GM18507 (cell line): ENCODE measurements at places on chromosomes 5 and 9.
A peak's percentile ranks its signal among the peaks of the same experiment; 100 is the strongest.

DNA sequence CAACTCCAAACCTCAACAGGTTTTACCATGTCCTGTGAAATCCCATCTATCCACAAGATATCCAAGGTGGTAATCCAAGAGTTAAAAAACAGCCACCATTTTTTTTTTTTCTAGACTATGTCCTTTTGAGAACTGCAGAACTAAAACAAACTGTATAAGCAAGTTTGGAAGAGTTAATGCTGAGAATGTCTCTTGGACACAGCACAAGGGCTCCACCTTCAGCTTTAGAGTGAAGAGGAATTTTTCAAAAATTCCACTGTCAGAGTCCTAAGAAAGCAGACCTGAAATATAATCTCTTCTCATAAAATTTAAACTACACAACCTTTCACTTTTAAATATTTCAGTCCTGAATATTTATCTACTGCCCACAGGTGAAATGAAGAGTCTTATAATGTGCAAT, 167.8 kb upstream of the CCNG1 start:
- no peak for DNase-seq

DNA sequence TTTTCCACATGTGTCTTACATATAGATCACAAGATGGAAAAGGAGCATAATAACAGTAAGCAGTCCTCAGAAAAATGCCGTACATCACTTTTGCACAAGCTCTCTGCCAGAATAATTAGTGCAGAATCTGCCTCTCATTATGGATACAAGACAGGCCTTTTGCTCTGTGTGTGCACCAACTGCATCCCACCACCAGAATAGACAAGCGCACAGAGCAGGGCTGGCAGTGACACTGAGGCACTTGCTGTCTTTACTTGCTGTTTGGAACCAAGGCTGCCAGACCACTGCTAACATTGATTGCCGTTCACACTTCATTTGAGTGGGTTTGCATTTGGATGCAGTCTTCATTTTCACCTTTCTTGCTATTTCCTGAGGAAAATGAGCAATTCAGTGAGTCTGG, 741.3 kb downstream of the TLE1 start:
- no peak for DNase-seq

DNA sequence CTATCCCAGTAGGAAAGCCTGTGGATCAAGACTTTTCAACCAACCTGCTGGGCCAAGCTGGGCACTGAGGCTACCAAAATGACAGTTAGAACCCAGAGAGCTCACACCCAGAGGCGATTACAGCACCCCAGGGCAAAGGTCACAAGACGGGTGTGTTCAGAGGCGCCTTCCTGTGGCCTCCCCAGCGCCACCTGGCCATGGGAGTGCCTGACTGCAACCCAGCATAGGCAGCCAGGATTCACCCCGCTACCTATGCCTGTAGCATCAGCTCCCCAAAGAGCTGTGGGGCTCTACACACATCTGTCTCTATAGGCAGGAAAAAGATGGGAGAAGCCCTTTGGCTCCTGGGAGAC, 33.5 kb downstream of the PDGFRB start:
- DNase-seq, result peak; percentile 60

DNA sequence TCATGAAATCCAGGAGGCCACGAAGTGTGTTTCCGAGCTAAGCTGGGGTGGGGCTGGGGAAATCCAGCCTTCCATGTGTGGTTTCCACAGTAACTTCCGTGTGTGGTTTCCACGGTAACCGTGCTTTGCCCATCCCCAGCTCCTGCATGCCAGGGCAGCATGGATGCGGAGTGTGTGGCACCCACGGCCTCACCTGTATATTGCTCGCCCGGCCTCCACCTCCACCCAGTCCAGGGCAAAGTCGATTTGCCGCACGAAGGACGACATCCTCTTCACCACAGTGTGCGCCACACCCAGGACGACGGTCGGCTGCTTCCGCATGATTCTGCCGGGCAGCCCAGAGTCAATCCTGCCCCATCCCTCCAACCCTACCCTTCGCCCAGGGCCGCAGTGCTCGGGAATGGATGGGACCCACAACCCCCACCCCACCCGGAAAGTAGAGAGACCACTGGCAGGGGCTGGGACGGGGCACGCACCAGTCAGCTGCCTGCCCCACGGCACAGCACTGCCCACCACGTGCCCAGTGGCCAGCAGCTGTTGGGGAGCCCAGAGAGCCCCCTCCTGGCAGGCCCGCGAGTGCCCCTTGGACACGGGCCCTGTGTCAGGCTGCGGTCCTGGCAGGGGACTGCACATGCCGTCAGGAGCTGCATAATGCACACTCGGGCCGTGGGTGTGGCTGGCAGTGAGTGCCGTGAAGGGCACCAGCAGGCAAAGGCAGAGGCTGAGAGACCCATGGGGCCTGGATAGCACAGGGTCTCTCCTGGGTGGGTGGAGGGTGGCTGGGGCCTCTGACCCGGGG, 39.0 kb upstream of the NSMF start:
- no peak for DNase-seq

GRCh38 chr5:178627259-178627598, 379 bp upstream of the CLK4 start:
- no peak for DNase-seq

GRCh38 chr5:4627929-4628328, 512.2 kb upstream of the ADAMTS16 start:
- no peak for DNase-seq

DNA sequence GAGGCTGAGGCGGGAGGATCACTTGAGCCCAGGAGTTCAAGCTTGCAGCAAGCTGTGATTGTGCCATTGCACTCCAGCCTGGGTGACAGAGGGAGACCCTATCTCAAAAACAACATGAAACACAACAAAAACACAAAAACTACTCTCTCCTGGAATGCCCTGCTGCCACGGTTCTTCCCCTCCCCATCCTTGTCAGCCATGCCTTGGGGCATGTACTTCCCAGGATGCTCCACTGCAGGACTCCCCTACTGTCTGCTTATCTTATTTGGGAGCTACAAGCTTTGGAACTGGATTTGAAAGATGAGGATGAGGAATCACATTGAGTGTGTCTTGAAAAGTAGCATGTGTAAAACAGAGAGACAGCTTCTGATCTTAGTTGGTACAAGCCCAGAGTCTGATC, 40.1 kb upstream of the KIAA1958 start:
- DNase-seq, result no peak

DNA sequence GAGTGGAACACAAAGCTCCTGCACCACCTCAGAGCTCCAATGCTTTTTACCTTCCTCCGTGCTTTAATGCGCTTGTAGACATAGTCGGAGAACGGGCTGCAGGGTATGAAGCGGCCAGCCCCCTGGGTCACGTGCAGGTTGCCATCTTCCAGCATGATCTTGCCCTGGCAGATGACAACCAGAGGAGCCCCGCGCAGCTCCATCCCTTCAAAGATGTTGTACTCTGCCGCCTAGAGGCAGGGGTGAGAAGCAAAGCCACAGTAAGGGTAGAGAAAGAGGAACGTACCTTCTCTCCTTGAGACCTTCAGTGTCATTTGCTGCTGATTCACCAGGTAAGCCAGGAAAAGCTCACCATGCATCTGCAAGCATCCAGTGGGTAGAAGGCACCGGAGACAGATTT, 112.3 kb downstream of the DPYSL3 start:
- DNase-seq, result no peak

GRCh38 chr9:72305102-72305546, 59.9 kb downstream of the ZFAND5 start:
- DNase-seq, result no peak

GRCh38 chr5:119708076-119708790, 78.9 kb downstream of the FAM170A start:
- DNase-seq, result no peak

DNA sequence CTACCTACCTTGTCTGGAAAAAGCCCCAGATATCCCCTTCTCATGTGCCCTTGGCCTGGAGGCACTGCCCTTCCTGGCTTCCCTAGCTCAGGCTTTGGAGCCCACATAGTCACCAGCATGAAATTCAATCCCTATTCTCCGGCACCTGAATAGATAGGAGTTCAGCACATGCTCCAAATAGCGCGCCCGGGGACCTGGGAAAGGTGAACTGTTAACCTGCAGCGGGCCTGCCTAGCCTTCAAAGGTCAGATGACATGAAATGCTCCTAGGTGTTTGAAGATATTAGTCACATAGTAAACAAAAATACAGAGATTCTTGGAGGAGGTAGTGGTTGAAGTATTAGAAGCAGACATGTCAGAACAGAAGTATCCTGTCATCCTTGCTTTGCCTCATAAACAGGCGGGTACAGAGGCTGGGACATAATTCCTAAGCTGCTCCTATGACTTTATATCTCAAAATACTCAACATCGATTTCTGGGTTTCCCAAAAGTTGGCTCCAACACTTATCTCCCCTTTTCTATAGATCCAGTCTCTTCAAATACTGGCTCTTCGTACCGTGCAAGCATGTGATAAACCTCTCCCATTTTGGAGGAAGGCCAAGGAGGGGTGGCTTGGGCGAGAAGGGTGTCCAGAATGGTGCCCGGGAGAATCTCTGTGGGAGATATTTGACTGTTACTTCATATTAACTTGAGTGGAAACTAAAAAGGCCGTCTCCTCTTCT, 88.0 kb upstream of the ANKH start:
- DNase-seq, result no peak

- DNase-seq, result no peak
Observed at GRCh38 chr5:124310453-124310852, 436.0 kb downstream of the ZNF608 start.

- DNase-seq, result no peak
Observed at GRCh38 chr9:21154018-21154608, 12.3 kb downstream of the IFNA21 start.

- no peak for DNase-seq
Observed at GRCh38 chr9:15729507-15729906, 176.7 kb downstream of the CCDC171 start.

DNA sequence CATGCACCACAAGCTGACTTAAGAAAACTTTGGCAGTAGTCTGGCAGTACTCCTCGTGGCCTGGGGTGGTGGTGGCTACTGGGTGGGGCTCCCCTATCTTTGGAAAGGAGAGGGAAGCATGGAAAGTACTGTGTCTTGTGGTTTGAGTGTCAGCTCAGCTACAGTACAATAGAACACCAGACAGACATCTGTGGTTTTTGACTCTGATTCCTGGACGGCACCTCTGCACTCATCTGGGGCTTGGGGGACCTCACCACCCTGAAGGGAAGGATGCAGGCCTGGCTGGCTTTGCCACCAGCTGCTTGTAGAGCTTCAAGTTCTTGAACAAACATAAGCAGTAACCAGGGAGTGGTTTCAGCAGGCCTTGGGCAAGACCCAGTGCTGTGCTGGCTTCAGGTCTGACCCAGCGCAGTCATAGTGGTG, 40.6 kb downstream of the TNFSF8 start:
- DNase-seq, result no peak

- no peak for DNase-seq
Observed at GRCh38 chr9:8750639-8751051, 951.1 kb upstream of the DMAC1 start.

- DNase-seq, result no peak
Observed at GRCh38 chr5:29277642-29278041, 1915.8 kb upstream of the CDH6 start.

DNA sequence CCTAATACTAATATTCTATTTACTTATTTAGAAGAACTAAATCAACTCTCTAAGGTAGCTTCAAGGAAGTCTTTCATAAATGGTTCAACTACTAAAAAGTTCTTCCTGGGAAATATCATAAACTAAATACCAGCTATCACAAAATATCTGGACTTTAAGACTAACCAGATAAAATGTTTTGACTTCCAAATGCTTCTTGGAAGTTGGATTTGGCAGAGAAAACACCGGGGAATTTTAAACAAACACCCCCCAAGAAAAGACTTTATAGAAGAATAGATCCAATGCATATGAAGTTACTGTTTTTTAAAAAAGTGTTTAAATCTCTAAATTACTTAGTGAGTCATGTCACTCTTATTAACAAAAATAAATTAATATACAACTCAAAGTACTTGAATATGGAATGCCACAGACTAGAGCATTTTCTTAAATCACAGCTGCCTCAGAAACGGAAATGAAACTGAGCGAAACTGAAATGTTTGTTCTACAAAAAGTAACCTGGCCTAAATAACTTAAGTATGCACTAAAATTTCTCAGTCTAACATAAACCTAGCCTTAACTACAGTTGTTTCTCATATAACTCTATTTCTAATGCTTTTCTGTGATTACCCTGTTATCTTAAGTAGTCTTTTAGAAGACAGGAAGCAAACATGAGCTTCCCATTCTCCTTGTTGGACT, 6.8 kb downstream of the ABCA1 start:
- DNase-seq, result no peak

DNA sequence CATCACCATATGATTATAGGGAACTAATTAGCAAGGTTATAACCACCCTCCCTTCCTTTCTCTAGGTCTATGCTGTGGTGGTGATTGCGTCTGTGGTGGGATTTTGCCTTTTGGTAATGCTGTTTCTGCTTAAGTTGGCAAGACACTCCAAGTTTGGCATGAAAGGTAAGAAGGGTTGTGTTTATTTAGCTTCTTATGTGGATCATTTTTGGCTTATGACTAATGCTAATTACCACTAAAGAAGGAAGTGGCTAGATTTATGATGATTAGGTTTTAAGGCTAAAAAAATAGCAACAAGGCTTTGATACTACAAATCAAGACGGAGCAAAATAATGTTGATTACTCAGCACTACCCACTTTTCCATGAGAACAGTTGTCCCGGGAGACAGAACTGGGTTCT, 82.4 kb downstream of the NTRK2 start:
- no peak for DNase-seq

DNA sequence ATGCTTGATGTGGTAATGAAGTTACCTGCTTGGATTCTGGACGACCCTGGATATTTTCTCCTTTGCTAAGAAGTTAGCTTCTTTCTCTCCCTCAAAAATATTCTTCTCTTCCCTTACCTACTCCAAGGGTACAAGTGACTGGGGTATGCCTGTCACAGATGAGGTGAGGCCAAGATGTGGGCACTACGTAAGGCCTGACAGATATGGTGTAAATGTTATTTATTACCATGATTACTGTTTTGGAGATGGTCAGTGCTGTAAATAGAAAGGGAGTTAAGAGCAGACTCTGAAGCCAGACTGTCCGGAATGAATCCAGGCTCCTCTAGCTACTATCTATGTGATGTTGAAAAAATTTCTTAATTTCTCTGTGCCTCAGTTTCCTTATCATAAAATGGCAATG, 1.1 kb upstream of the KIAA1958 start:
- DNase-seq, result no peak

GRCh38 chr5:31197183-31197582, 3.7 kb downstream of the CDH6 start:
- no peak for DNase-seq

DNA sequence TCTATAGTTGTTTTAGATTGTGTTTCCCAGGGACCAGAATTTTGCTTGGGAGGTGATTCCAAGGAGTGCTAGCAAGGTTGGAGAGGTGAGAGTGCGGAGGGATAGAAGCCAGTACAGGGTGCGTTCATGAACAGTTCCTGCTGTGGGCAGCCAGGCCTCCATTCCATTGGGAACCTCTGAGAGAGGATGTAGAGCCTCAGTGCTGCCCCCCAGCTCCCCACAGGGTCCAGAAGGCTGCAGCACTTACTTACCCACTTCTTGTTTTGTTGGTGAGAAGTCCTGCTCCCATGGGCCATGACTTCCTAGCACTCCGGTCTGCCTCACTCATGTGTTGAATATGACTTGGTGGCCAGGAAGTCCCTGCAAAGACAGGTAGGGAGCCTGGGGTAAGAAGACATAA, 128.2 kb upstream of the GAS1 start:
- DNase-seq, result no peak

- DNase-seq, result no peak
Observed at GRCh38 chr5:125109293-125109692, 362.9 kb upstream of the ZNF608 start.
